ENCODE measurements at places on chromosomes 7 and 10. TPM values are rescaled to one million over a fixed set of nuclear protein-coding genes. Genes with fewer than 3 reads are reported as not detected.

The OR6B1 gene
- not detected for total RNA-seq

The PLEKHS1 gene
- not detected for total RNA-seq

The ARHGAP19 gene
- 27.5 TPM for total RNA-seq

The PRR15 gene
- total RNA-seq, result not detected

The PURB gene
- total RNA-seq, result 24.3 TPM

The MAT1A gene
- not detected for total RNA-seq

The FBXO24 gene
- total RNA-seq, result 1.5 TPM

Measured in spleen (tissue), 13 donors.